DMS79 (cell line): ENCODE measurements at places on chromosomes 3 and 15.

- no peak for DNase-seq
Observed at GRCh38 chr3:49421890-49422378, 339 bp downstream of the AMT start.

GRCh38 chr3:74613521-74614106 is 845 bp downstream of the CNTN3 start:
- no peak for DNase-seq

DNA sequence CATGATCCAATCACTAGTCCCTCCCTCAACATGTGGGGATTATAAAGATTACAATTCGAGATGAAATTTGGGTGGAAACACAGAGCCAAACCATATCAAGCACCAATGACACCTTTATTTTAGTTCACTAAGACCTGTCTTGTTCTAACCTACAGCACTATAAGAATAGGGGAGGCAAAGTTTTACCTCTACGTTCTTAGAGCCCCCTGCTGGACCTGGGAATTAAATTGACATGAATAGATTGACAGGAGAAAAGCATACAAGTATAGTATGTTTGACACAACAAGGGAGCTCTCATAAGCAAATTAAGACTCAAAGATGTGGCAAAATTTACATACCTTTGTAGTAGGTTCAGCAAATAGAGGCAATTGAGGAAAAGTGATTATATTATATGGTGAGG is 974.4 kb upstream of the ALCAM start:
- DNase-seq: no peak

DNA sequence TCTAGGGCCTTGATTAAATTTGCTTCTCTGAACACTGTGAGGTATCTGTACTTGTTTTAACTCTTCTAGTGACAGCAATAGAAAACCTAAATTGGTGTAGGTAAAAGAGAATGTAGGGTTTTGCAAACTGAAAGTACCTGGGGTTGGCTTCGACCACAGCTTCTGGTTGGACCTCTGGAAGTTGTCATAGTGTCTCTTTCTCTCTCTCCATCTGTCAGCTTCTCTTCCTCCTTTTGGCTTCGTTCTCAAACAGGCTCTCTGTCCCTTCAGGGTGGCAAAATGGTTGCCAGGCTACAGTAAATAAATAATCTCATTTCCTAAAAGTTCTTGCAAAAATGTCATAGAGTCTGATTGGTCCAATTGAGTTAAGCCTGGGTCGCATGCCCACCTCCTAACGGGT is 149.3 kb upstream of the CTDSPL start:
- DNase-seq: no peak

- DNase-seq: no peak
Observed at GRCh38 chr15:87492321-87492720, 764.2 kb downstream of the NTRK3 start.

DNA sequence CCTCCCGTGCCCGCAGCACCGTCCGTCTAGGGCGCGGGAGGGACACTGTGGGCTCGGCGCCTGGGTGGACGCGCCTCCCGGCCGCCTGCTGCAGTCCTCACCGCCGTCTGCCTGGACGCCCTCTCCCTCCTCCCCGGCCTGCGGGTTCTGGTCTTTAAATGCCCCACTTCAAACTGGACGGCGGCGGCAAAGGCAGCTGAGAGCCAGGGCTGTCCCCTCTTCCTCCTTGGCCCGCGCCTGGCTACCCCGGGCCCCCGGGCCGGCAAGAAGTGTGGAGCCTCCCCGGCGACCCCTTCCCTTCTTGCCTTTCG is 426 bp downstream of the CBLB start:
- peak; percentile 16 for DNase-seq
